Stimulated activated CD4-positive, alpha-beta T cell treated with anti-CD3 and anti-CD28 coated beads, Interleukin-1b, Interleukin-23, amount 100 ng/mL, for 48 hours (primary cell): ENCODE measurements at places on chromosomes 12 and 14.
A peak's percentile ranks its signal among the peaks of the same experiment; 100 is the strongest.

- no peak for DNase-seq
These were observed 100.3 kb downstream of the GTF2A1 start for GRCh38 chr14:81120501-81120900.

DNA sequence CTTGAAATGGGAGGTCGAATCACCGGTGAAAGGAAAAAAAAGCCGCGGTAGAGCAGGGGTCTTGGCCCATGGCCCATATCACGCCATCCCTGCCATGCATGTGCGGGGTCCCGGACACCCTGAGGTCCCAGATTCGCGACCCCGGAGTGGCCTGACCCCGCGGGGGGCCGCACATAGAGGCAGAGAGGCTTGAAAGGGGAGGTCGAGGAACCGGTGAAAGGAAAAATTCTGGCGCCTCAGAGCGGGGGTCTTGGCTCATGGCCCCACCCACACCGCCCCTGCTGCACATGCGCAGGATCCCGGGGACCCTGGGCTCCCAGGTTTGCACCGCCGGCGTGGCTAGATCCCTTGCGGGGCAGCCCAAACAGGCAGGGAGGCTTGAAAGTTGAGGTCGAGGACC lies 319.8 kb downstream of the ALG10 start:
- no peak for DNase-seq

GRCh38 chr12:32063796-32064195 lies 42.9 kb upstream of the BICD1 start:
- no peak for DNase-seq

- DNase-seq, result no peak
These were observed 498 bp downstream of the RACGAP1 start for GRCh38 chr12:50024805-50025186.

- DNase-seq, result no peak
These were observed 237.2 kb downstream of the EMP1 start for GRCh38 chr12:13433768-13434167.

GRCh38 chr14:23056145-23056955 lies 970 bp downstream of the CDH24 start:
- peak; percentile 60 for DNase-seq

DNA sequence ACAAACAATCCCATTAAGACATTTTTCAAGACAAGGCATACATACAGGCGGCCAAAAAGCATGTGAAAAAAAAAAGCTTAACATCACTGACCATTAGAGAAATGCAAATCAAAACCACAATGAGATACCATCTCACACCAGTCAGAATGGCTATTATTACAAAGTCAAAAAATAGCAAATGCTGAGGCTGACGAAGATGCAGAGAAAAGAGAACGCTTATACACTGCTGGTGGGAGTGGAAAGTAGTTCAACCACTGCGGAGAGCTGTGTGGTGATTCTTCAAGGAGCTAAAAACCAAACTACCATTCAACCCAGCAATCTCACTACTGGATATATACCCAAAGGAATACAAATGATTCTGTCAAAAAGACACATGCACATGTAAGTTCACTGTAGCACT lies 216.7 kb downstream of the FOXG1 start:
- no peak for DNase-seq

DNA sequence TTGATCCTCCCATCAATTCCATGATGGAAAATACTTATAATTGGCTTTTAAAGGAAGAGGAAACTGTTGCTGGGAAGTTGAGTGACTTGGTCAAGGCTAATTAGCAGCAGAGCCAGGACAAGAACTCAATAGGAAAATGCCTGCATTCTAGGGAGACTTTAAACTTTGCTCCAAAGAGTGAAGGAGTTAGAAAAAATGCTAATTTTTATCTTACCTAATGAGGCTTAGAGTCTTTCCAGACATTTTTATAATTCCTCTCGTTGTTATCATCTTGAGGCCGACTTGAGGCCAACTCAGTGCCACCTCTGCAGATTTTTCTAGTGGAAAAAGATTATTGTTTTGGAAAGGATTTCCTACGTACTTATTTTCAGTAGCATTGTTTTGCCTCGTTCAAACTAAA lies 344.6 kb downstream of the ETNK1 start:
- no peak for DNase-seq

- DNase-seq, result peak; percentile 7
These were observed 170.7 kb downstream of the ESRRB start for GRCh38 chr14:76546426-76547221.

GRCh38 chr14:68953196-68953555 lies 25.9 kb downstream of the ACTN1 start:
- no peak for DNase-seq
